ENCODE measurements at places on chromosomes 4 and X.

DNA sequence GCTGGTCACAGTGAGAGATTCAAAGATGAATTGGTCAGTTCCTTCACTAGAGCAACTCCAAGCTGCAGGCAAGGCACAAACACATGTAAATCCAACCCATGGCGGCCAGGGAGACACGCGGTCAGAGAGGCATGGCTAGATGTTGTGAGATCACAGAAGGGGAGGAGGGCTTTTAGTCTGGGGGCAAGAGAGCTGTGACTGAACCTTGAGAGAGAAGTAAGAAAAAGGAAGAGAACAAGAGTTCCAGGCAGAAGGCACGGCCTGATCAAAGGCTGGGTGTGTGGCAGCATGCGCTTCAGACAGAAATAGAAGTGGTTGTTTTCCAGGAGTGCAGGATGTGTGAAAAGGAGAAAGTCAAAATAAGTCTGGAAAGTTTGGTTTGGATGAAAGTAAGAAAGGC, 15.9 kb downstream of the CCDC149 start:
- no peak for DNase-seq

GRCh38 chr4:109760682-109761081, 30.8 kb upstream of the PLA2G12A start:
- DNase-seq = no peak

- peak; percentile 28 for DNase-seq
Measured at GRCh38 chr4:140186651-140187315, 32.8 kb upstream of the MAML3 start.

DNA sequence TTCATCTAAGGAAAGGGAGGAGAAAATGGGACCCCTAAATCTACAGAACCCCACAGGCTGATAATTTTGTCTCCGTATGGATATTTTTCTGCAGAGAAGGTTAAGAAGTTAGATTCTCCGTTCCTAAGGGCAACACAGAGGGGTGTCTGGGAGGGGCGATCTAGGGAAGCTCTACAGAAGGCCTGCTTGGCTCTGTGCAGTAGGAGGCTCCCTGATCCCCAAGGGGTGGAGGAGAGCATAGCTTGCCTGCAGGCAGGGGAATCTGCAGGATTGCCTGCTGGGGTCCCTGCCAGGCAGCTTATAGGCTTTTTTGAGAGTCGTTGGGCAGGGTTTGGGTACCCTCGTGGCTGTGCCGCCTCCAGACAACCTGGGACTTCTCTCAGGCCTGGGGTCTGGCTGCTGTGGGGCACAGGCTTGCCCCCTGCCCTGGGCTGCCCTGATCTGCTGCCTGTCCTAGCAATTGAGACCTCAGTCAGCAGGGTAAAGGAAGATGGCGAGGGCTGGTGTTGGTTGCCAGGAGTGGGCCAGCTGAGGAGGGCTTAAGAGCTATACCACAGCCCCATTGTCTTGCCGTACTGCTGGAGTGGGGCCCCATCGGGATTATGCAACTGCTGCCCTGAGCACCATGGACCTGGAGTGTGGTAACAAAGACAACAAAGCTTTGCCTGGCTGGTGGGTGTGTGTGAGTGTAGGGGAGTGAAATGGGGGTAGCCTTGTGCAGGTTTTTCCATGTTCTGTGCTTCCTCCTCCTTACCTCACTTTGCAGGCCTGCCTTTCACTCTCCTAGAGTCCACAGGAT, 74.1 kb downstream of the EFNB1 start:
- no peak for DNase-seq

GRCh38 chrX:13051529-13052172, 7.2 kb upstream of the FAM9C start:
- no peak for DNase-seq

- DNase-seq = no peak
Measured at GRCh38 chrX:36577006-36577405, 431.2 kb upstream of the FAM47C start.

DNA sequence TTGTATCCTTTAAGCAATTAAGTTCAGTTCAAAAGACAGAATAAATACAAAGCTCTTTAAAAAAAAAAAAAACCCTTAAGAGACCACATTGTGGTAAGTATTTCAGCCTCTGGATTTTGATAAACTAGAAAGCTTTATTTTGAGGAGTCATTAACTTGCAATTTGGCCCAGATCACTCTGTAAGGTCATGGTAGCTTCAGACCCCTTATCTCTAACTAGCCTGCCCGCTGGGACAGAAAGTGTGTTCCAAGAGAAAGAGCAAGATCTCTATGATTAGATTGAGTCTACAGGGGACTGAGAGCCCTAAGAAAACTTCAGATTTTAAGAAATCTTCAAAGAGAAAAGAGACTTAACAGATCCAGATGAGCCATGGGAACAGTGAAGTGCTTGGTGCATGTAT, 45.6 kb downstream of the GALNT7 start:
- no peak for DNase-seq

GRCh38 chr4:175946472-175947116, 119.0 kb upstream of the WDR17 start:
- DNase-seq = peak; percentile 92

DNA sequence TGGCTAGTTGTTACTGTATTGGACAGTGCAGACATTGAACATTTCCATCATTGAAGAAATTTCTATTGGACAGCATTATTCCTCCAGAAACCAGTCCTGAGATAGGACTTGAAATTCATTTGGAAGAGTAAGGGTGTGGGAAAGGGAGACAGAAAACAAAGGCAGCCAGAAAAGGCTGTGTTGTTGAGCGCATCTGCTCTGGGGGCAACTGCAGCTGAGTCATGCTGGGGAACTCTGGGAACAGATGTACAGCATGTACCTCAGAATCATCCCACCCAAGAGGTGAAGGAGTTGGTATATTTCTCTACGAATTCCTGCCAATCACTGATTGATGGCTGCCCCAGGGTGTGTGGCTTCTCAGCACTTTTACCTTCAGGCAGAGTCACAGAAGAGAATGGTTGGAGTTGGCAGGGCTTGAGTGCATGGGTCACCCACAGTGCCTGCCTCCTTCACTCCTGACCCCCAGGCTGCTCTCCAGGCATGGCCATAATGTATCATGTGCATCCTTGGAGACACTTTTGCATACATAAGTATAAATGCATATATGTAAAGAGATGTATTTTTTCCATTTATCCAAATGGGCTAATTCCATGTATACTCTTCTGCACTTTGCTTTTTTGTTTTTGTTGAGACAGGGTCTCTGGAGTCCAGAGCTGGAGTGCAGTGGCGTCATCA, 39.4 kb downstream of the GEMIN8 start:
- peak; percentile 9 for DNase-seq

GRCh38 chr4:17597517-17597916, 16.9 kb upstream of the MED28 start:
- no peak for DNase-seq

- DNase-seq = no peak
Measured at GRCh38 chr4:26397086-26397485, 76.3 kb downstream of the RBPJ start.

DNA sequence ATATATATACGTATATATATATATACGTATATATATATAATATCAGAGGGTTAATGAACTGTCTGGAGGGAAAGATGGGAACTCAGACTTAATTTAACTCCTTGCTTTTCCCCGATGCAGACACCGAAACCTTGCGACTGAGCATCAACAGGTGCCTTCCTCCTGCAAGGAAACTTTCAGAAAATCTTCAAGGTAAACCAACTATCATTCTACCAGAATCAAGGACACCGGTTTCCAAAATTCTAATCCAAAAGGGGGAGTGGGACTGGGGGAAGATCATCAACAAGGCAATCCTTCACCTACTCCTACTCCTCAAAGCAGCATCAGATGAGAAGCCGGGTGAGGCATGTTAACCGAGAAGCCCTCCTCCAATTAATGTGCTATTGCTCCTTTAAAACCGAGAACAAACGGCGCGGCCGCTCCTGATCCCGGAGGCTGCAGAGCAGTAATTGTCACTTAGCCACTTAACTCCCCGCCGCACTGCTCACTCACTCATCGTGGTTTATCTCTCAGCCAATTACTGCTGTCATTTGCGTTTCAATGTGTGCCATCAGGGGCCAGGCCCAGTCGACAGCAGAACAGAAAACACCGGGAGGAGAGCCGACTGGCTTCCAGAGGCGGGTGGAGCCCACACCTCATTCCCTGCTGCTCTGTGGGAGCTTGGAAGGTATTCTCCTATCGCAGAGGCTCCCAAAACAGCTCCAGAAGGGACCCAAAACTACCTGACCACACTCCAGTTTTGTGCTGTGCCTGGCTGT, 61.7 kb downstream of the MAML3 start:
- no peak for DNase-seq

GRCh38 chr4:1887052-1887451, 15.9 kb downstream of the NSD2 start:
- DNase-seq = no peak

DNA sequence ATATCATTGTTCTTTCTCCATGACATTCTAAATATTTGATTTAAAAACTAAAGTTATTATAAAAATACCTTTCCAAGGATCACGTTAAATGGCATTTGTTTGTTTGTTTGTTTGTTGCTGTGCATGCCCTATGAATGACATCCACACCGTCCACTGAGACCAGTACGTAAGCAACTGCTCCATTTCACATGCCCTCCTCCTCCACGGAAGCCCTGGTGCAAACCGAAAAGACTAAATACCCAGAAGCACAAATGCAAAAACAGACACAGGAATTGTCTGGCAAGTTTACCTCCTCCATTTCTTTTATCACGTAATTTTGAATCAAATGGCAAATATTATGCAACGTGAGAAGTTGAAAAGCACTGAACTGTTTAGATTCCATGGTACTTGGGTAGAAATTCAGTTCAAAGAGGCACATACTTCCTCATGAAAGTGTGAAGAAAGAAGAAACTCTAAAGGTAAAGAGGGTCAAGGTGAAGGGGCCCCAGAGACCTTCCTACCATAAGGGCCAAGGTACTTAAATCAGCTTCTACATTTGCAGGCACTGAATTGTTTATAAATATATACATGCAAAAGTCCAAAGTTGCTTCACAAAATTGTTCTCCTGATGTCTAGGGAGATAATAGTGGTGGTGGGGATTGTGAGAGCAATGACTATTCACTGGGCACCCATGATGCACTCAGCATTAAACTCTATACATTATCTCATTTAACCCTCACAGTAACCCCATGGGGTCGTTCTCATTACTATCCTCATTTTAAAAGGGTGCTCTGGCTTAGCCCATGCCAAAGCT, 23.4 kb downstream of the IRF2 start:
- DNase-seq = no peak
